Activated CD4-positive, alpha-beta T cell treated with anti-CD3 and anti-CD28 coated beads, Interleukin-2, amount 50 U/mL, for 24 hours (primary cell): ENCODE measurements at places on chromosomes 3 and 15.

- DNase-seq, result no peak
These were observed 15.1 kb upstream of the RFTN1 start for GRCh38 chr3:16528581-16528993.

- DNase-seq, result no peak
These were observed 220.0 kb upstream of the NANOGP8 start for GRCh38 chr15:35305031-35305550.

- peak; percentile 39 for DNase-seq
These were observed 353.5 kb downstream of the MCTP2 start for GRCh38 chr15:94584833-94585244.

- DNase-seq, result no peak
These were observed 428.5 kb downstream of the OCA2 start for GRCh38 chr15:27670486-27671209.

- DNase-seq, result no peak
These were observed 13.3 kb upstream of the ANKDD1A start for GRCh38 chr15:64898406-64898805.

GRCh38 chr3:194612221-194612620, 21.0 kb downstream of the TMEM44 start:
- no peak for DNase-seq

DNA sequence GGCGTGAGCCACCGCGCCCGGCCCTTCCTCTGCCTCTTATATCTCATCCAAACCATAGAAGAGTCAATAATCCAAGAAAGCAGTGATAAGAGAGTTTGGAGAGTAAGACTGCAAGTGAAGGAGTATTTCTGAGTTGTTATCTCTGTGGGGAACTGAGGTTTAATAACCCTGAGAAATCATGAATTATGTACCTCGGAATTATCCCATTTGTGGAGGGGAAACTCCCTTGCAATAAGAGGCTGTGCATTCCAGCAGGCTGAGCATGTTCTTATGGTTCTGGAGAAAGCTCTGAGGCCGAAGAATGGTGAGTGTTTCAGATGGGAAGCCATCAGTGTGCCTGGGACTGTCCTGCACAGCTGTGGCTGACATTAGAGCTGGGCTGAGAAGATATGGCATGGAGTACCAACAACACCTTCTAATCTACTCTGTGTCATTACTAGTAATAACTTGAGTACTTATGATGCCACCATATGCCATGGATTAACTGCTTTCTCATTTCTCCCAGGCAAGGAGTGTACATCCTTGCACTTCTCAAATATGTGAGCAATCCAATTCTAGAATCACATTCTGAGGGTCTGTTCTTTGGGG, 31.4 kb upstream of the NOX5 start:
- DNase-seq, result no peak

- DNase-seq, result no peak
These were observed 221.2 kb upstream of the CNTN6 start for GRCh38 chr3:871651-872050.

- DNase-seq, result no peak
These were observed 116.0 kb downstream of the FOXB1 start for GRCh38 chr15:60120100-60120499.

- DNase-seq, result no peak
These were observed 5.5 kb downstream of the KLF13 start for GRCh38 chr15:31332020-31332680.

DNA sequence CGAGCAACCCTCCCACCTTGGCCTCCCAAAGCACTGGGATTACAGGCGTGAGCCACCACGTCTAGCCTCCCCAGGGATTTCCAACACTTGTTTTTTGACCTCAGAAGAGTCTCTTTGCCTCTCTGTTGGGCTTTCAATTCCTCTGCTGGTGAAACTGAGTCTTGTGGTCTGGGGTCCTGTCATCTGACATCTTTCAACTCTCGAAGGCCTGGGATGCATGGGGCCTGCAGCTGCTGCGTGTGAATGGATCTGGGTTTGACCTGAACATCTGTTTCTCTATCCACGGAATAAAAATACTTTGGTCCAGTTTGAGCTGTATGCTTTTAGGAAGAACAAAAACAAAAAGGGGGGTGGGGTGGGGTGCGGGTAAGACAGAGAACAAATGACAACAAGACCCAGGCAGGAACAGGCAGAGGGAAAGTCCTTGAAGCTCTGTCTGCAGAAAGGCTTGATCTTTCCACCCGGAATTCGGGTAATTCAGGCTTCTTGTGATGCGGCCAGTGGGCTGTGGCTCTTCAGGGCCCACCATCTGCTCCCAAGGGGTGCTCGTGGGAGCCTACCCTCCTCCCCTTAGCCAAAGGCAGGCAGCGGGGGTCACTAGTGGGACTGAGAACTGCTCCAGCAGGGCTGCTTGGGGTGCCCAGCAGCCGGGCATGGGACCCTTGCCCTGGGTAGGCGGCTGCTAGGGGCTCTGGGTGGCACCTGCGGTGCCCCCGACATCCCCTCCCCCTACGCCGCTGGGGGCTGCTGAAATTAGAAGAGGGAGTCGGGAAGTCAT, 71.5 kb downstream of the SLC12A8 start:
- DNase-seq, result no peak

GRCh38 chr3:5498981-5499380, 311.5 kb downstream of the EDEM1 start:
- no peak for DNase-seq

DNA sequence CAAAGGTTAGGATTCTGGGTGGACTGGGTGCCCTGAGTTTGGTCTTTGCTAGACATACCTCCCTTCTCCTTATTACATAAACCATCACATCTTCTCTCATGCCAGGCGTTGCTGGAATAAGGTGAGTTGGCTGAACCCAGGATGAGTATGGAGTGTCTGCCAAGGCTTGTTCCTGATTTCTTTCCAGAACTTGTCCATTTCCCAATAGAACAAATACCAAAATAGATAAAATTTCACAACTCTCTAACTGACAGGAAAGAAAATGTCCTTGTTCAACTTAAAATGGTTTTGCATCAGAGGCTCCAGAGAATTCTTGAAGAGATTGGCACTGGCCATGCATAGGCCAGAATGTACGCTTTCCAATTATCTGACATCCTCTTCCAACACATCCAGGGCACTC, 291.9 kb downstream of the IGSF11 start:
- no peak for DNase-seq

- DNase-seq, result no peak
These were observed 55.7 kb downstream of the SRGAP3 start for GRCh38 chr3:9193633-9194195.

GRCh38 chr15:43948691-43949325, 122.0 kb downstream of the WDR76 start:
- no peak for DNase-seq

DNA sequence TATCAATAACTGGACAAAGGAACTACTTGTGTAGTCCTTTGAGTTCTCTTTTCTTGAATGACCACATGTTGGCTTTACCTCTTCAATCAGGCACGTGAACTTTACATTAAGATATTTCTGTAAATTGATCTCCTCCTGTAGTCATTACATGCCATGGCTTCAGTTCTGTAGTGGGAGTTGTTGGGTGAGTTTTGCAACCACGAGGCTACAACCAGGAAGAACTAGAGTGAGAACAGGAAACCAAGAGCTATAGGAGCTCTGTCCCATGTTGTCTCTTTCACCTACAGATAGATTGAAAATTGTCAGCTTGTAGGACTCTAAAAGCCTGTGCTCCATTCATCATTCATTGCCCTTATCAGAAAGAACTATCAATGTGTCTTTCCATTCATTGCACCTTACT, 2.0 kb downstream of the RSRC1 start:
- DNase-seq, result no peak

- DNase-seq, result no peak
These were observed 212.1 kb downstream of the ADAMTS17 start for GRCh38 chr15:100129677-100130076.

DNA sequence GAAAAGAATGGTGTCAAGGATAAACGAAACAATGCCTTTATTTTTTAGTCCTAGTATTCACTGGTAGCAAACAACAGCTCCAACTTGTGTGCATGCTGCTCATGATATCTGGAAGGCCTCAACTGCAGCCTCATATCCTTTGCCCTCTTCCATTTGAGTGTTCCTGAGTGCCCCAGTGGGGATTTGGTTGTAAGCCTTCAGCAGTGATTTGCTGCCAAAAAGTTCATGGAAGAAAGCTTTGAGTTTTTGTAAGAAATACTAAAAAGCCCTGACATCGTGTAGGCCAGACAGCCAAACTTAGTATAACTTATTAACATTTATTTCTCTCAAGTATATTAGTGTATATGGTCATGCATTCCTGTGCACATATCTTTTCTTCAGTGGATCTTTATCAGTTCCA, 30.0 kb downstream of the MFSD1 start:
- DNase-seq, result no peak

DNA sequence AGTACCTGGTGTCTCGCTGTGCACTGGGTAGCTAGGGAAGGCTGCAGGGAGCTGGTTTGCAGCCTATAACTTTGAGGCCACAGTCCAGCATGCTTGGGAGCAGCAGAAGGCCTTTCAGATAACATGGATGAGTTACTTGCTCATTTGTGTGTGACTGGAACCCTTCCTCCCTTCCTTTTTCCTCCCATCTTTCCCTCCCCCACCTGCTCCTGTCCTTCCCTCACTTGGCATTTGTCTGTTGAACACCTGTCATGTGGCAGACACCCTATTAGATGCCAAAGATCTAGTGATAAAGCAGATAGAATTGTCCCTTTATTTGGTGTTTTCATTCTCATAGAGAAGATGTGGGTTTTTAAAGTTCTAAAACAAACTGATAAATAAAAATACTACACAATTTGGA, 71.6 kb downstream of the LRTM1 start:
- DNase-seq, result no peak

DNA sequence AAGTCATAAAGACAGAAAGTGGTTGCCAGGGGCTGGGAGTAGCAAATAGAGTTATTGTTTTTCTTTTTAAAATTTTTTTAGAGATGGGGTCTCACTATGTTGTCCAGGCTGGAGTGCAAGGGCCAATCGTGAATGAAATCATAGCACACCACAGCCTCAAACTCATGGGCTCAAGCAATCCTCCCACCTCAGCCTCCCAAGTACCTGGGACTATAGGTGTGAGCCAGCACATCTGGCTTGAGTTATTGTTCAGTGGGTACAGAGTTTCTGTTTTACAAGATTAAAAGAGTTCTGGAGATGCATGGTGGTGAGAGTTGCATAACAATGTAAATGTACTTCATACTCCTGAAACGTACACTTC, 23.6 kb downstream of the PFKFB4 start:
- no peak for DNase-seq
